ENCODE measurements at places on chromosomes 6 and 20.

DNA sequence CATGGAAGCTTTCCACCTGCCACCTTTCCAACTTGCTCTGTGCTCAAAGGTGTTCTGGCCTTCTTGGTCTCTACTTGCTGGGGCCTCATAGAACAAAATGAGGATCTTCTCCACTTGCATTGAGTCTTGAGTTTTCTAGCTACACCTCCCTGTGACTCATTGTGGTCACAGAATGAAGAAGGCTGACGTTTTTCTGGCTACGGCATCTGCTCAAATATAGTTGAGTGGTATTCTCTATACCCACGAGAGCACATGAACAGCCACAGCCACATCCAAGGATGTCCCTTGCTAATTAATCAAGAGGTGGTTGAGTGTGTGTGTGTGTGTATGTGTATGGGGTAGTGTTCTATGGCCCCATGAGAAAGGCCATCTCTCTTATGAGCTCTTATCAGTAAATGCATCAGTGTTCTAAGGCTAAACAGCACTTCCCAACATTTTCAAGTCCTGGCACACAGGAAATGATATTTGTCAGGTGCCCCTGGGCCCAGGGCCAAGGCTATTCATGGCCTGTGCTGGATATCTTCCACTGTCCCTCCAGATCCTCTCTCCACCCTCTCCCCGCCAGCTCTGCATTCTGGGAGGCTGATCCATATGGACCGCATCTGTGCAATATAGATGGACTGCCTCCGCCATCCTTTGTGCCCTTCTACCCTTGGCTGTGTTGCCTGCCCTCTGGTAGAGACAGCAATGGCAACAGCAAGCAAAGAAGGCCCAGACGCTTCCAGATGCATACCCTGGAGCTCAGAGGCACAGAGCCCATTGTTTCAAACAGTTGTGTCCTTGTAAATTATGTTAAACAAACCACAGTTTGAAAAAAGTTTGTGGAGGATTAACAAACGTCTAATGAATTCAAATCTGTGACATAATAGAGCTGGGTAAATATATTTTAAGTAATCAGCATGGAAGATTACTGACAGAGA lies 150.2 kb downstream of the LRFN2 start:
- no peak for DNase-seq

- no peak for DNase-seq
These were observed at the start of gene EDN1 for GRCh38 chr6:12289933-12290820. Gene EDN1, plus strand, starts transcription at chr6:12290361. Its CDS starts 269 bp downstream, at chr6:12290630.

DNA sequence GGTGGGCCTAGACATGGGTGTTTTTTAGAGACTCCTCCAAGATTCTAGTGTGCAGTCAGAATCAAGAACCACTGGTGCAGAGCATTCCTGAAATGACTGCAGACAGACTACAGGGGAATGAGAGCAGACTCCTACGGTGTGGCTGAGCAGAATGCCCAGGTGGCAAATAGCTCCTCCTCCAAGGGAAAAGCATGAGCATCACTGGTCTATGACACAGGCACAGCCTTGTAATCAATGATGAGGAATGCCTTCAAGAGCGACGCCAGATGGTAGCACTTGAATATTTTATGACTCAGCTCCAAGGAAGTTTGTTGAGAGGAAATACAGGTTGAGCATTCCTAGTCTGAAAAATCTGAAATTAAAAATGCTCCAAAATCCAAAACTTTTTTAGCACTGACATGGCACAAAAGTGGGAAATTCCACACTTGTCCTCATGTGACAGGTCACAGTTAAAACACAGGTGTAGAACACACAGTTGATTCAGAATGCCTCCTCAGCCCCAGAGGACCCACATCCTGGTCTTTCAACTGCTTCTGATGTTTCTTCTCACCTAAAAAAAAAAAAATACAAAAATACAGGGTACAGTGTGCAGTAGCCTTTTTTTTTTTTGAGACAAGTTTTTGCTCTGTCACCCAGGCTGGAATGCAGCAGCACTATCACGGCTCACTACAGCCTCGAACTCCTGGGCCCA lies 10.6 kb upstream of the FAM8A1 start:
- DNase-seq, result no peak

GRCh38 chr20:14189794-14190402 lies 147.5 kb downstream of the FLRT3 start:
- no peak for DNase-seq

- DNase-seq, result no peak
These were observed 11.3 kb downstream of the SERPINB9 start for GRCh38 chr6:2891768-2892170.

DNA sequence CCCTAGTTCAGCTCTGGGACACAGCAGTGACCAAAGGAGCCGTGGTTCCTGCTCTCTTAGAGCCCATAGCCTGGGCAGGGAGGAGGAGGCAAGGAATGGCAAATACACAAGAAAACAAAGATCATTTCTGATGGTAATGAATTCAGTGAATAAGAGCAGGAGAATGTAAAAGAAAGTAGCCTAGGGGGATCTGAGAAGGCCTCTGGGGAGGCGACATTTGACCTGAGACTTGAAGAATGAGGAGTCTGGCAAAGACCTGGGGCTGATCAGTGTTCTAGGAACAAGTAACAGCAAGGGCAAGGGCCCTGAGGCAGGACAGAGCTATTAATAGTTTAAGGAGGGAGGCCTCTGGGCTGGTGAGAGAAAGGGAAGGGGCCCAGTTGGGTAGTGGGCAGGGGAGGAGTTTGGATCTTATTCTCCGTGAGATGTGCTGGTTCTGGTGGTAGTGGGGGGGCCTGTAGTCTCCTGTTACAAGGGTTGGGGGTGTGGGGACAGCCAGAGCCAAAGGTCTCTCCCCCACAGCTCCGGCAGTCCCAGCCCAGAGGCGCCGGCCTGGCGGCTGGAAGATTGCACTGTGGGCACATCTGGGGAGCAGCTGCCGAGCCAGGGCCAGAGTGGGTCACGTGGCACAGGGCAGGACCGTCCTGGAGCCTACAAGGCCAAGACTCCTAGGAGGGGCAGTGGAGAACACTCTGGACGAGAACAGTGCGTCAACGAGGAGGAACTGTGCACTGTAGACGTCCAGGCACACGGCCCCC lies 9.3 kb upstream of the ID1 start:
- DNase-seq, result no peak

DNA sequence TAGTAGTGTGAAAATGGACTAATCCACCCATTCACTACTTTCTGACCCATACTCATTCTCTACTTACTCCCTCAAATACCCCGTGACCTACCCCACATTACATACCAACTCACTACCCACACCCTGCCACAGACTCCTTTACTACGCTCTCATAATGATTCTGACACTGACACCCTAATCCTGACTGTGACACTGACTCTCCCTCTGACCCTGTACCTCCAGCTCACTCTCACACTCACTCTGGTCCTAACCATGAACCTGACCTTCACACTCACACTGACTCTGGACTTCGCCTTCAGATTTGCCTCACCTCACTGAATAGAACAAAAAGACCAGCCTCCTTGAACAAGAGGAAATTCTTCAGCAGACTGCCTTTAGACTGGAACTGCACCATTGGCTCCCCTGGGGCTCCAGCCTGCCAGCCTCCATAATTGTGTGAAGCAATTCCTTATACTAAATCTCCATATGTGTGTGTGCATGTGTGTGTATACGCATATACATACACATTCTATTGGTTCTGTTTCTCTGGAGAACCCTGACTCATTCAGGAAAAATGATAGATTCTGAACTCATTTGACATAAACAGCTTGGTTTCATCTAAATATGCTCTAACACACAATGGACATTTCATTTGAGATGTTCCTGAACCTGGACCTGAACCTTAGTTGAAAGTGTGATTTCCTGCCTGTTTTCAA lies 10.5 kb upstream of the ZNF343 start:
- DNase-seq, result no peak

DNA sequence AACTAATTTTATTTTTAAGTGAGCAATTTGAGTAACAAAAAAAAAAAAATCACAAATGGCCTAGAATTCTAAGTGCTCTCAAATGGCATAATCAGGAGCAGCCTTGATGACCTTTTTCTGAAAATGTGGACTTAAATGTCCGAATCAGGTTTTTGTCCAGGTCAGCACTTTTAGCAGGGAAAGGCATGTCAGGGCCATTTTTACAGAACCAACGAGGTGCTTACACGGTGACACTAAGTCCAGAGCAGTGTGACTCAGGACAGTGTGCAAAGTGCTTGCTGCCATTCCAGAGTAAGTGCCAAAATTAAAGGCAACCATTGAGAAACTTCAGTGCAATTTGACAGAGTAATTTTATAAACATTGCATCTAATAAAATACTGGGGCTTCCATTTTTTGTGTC lies 127.8 kb downstream of the KIF16B start:
- DNase-seq, result no peak

DNA sequence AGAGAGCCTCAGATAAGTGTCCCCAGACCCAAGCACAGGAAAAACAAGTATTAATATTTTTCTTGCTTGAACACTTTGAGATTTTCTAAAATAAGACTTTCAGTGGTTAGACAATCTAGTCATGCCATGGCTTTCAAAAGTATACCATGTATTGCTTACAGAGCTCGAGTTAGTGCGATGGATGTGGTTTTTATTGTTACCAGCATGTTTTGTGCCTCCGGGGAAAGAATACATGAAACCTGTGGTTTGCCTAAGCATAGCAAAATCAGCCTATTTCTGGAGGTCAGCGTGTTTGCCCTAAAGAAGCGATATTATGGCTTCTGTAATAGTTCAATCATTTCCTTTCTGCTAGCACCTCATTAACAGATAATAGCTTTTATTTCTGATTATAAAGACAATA lies 21.6 kb downstream of the RIN2 start:
- DNase-seq, result no peak

- no peak for DNase-seq
These were observed 24.0 kb downstream of the SLC13A3 start for GRCh38 chr20:46627234-46627633.

- DNase-seq, result no peak
These were observed 10.8 kb upstream of the OR2B2 start for GRCh38 chr6:27922949-27923348.

GRCh38 chr6:66930559-66931290 lies 1223.7 kb upstream of the EYS start:
- no peak for DNase-seq

GRCh38 chr20:53878262-53879047 lies 191.9 kb downstream of the BCAS1 start:
- DNase-seq, result no peak

DNA sequence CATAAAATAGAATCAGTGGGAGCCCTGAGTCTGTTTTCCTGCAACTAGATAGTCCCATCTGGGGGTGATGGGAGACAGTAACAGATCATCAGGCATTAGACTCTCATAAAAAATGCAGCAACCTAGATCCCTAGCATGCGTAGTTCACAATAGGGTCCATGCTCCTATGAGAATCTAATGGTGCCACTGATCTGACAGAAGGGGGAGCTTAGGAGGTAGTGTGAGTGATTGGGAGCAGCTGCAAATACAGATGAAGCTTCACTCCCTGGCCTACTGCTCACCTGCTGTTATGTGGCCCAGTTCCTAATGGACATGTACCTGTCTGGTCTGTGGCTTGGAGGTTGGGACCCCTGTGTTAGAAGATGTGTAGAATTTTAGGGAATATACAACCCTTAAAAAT lies 904.5 kb upstream of the EPHA7 start:
- no peak for DNase-seq

DNA sequence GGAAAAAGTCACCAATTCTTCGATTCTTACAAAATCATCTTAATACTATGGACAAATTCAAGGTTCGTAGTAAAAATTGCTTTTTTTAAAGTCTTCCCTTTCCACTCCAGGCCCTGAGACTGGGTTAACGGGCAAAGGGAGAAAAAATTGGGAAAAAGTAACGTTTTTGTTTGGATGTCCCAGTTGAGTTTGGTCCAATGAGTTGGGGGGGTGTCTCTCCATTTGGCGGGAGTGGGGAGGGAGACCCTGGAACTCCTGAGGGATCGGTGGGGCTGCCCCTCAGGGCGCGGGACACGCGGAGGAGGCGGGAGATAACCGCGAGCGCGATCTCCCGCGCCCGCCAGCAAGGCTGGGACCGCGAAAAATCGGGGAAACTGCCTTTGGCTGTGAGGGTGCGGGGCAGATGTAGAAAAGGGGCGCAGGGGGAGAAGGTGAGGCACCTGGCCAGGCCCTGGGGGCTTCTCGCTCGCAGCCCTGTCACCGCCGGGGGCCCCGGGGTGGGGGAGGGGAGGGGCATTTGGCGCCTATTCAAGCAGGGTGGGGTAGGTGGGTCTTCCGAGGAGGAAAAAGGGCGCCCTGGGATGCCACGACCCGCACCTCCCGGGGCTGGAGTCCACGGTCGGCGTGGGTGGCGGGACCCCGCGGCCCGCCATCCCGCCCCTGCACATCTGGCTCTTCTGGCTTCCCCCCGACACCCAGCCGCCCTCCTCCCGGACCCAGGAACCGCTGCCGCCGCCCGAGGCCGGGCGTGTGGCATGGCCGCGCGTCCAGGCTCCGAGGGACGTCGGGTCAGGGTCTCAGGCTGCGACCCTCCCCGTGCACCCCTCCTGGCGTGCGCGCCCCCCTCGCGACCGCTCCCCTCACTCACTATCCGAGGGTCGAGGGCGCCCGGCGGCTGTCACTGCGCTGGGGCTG lies 595 bp downstream of the FBXO5 start:
- no peak for DNase-seq

DNA sequence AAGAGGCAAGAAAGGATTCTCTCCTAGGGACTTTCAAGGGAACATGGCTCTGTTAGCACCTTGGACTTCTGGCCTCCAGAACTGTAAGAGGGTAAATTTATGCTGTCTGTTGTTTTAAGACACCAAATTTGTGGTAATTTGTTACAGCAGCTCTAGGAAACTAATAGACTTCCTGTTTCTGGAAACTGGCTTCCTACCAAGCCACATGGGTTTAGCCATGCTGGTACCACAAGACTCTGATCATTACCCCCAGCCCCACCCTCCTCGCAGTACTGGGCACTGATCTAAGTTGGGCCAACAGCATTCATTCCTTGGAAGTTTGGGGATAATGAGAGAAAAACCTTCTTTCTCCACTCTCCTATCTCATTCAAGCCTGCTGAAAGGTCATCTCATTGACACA lies 109.5 kb upstream of the SMLR1 start:
- no peak for DNase-seq

- DNase-seq, result no peak
These were observed 112.4 kb downstream of the NRN1 start for GRCh38 chr6:5894357-5894756.

GRCh38 chr6:50524341-50524740 lies 189.0 kb upstream of the TFAP2D start:
- no peak for DNase-seq

DNA sequence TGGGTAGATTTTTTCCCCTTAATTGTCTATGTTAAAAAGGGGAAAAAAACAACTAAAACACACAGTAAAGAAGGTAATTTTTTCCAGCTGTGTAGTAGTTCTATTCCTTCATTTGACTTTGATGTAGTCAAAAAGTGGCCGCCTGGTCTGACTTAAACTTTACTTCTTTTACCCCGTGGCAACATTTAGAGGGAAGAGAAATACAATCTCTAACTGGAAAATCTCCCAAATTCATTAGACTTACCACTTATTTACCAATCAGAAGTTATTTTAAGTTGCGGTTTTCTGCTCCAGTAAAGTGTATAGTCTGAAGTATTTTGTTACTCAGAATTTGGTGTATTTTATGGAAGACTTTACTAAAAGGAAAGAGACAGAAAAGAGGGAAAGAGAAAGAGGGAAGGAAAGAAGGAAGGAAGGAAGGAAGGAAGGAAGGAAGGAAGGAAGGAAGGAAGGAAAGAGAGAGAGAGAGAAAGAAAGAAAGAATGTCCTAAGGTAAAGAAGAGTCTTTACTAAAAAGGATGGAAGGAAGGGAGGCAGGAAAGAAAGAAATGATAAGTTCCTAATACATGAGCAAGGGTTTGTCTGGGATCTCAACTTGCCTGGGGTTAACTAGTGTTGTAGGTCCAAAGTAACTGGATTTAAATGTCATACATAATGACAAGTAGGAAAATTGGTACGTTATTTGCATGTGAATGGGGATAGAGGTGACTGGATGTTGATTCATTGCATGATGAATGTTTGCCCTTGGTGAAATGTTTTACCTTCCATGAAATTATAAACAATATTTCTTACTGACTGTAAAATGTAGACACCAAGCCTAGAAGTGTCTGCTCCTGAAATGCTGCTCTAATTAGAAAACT lies 135.1 kb downstream of the SAMD5 start:
- no peak for DNase-seq
